ENCODE measurements at places on chromosomes 11 and 22.

DNA sequence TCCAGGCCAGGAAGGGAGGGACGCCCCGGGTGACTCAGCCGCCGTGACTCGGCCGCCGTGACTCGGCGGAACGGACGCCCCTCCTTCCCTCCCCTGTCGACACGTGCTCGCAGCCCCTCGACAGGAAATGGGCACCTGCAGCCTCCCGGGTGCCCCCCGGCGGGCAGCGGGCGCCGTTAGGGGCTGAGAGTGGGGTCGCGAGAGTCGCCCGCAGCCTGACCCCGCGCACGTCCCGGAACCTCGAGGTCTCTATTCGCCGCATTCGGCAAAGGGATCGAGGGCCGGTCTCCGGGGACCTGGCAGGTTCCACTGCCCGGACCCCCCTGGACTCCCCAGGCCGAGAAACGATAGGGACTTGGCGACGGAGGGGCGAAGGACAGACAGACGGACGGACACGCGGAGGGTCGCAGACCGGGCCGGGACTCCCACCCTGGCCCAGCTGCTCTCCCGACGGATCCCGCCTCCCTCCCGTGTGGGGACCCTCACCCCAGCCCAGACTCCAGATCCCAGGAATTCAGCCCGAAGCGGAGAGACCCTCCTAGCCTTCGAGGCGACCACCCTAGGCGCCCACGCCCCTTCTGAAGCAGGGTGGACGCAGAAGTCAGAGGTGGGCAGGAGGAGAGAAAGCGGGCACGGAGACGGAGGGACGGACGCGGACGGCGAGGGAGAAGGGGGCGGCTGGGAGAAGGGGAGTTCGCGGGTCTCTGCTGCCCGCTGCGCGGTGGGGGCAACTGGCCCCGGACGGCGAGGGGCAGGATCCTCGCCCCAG is 648 bp downstream of the FOSL1 start:
- DNase-seq = no peak

GRCh38 chr22:39655004-39655579 is 84.5 kb downstream of the CACNA1I start:
- DNase-seq = no peak

DNA sequence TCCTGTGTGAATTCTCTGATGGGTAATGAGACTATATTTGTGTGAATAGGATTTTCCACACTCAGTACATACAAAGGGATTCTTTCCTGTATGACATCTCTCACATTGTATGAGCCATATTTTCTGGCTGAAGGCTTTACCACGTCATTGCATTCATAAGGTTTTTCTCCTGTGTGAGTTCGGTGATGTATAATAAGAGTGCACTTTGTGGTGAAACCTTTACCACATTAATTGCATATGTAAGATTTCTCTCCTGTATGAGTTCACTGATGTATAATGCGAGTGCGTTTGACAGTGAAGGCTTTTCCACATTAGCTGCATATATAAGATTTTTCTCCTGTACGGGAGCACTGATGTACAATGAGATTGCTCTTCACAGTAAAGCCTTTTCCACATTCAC is 455.4 kb upstream of the CNTN5 start:
- DNase-seq = no peak

DNA sequence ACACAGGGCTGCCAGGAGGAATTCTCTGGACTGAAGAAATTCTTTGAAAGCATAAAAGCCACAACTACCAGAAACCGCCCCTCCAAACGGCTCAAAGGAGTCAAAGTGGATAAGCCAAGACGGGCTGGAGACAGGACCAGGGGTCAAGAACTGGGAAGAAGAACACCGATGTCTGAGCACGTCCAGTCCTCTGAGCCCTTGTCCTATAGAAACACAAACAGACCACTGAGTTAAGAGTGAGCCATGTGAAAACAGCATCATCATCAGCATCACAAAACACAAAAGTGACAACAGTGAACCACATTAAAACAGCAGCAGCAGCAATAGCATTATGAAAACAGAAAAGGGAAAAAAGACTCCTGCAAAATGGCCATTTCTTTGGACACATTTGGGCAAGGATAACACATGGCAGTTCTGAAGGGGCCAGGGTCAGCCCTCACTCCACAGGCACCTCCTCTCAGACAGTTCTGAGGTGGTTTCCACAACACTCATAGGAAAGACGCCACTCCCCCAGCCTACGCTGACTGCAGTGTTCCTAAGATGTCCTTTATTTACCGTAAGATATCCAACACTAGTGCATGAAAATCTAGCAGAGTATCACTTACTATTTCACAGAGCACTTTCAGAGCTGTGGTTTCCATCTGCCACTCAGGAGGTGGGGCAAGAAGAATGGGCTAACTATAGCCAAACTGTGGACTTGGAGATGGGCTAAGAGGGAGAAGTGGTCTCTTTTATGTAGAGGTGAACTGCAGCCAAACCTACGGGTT is 28.6 kb upstream of the YPEL1 start:
- no peak for DNase-seq

DNA sequence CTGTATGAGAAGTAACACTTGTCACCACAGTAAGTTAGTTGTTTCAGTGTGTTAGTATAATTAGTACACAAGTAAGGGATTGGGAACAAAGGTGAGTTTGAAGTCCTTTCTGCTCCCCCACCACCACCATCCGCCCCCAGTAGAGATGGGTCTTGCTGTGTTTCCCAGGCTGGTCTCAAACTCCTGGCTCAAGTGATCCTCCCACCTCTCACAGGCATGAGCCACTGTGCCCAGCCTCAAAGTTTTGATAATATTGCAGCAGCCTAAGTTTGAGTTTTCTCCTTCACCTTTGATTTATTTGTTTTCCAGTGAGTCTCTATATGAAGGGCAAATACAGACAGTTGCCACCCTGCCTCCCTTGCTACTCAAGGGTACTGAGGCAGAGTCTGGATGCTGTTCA is 23.7 kb upstream of the GRK2 start:
- DNase-seq = no peak

DNA sequence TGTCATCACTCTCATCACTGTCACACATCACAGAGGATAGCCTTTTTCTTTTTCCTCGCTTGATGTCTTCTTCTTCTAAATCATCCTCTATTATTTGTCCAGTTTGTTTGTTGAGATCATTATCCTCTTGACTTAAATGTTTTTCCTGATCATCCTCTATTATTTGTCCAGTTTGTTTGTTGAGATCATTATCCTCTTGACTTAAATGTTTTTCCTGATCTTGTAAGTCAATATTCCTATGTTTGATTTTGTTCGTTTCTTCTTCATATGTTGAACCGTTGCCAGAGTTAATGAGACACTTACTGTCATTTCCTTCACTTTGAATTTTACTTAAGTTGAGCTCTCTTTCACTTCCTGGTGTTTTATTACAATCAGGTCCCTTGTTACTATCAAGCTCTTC is 5.6 kb downstream of the CCDC82 start:
- DNase-seq = no peak

DNA sequence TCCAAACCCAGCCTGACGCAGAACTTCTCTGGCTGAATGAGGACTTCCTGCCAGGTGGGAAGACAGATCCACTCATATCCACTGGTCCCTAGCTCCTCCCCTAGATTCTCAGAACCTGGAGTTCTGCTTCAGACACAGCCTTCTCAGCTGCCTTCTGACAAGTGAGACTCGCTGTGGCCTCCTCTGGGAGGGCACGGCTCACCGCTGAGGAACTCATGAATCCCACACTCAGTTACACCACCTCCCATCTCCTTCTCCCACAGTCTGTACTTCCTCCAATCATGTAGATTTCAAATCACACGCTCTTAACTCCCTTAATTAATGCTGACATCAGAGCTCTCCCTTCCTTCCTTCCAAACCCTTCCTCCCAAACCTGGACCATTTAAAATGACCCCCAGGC is 86.4 kb upstream of the TMEM45B start:
- no peak for DNase-seq

DNA sequence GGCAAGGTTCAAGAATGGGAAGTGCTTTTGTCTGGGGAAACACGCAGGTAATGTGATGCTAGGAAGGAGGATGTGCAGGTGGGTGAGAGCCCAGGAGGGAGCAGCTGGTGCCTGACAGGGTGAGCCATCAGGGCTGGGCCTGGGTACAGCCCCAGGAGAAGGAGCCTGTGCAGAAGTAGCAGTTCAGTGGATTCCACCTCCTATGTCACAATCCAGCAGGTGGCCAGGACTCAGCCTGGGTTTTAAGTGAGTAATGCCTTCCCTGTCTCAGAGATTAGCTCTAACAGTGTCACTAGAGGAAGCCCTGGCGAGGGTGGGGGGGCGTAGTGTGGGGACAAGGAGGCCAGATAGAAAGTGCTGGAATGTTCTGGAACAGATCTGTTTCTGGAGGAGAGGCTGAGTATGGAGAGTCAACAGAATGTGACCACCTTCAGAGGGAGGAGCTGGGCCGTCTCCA is 8.1 kb downstream of the RIC8A start:
- DNase-seq = no peak

- DNase-seq = peak; percentile 71
Observed at GRCh38 chr11:40281052-40281580, 1178.3 kb downstream of the LRRC4C start.

DNA sequence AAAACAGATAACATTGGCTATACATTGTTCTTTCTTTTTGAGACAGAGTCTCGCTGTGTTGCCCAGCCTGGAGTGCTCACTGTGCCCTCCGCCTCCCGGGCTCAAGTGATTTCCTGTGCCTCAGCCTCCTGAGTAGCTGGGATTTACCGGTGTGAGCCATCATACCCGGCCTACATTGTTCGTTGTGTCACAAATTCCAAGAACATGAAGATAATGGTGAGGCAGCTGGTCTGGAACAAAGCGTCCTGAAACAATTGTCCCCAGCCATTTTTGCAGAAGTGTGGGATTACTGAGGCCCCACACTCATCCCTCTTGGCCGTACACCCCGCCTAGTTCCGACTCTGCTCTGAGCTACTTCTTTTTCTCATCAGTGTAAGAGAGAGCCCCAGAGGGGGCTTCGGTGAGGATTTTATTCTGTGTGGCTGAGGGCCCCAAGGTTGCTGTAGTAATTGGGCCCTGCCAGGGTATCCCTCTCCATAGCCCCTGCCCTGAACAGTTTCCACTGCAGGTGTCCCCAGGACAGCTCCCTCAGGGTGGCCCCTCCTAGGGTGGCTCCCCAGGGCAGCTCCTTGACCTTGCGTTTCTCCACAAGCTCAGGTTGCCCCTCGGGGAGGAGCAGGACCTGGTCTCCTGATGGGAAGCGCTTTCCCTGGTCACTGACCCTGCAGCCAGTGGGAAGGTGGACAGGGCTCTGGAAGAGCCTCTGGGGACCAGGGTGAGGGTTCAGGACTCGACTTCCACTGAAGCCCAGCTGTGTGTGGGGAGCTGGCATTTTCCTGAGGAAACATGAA is 13.1 kb upstream of the ARSA start:
- no peak for DNase-seq

DNA sequence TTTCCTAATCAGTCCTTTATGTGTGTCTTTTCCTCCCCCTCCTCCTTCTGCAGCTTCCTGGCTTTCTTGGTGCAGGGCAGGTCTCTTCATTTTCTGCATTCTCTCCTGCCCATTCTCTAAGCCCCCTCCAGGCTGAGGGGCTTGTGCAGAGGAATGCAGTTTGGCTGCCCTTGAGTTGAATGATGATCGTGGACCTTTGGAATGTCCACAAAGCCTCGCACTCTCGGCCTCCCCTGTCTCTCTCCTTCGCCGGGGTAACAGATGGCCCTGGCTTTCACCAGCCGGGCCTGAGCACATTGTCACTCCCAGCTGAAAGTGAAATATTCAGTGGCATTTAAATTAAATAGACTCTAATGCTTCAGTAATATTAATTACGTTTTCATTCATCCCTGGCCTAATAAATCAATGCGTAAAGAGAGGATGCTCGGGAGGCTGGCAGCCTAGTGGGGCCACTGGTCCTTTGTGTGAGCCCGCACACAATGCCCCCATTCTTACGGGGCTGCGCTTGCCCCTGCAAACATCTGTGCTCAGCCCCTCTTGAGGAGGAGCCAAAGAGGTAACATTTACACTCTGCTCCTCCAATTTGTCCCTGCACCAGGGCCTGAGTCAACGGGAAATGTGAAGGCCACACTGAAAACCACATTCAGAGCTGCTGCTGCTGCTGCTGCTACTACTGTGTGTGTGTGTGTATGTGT is 64.9 kb upstream of the PAX6 start:
- DNase-seq = no peak

GRCh38 chr11:134020598-134020997 is 48.3 kb upstream of the JAM3 start:
- no peak for DNase-seq

DNA sequence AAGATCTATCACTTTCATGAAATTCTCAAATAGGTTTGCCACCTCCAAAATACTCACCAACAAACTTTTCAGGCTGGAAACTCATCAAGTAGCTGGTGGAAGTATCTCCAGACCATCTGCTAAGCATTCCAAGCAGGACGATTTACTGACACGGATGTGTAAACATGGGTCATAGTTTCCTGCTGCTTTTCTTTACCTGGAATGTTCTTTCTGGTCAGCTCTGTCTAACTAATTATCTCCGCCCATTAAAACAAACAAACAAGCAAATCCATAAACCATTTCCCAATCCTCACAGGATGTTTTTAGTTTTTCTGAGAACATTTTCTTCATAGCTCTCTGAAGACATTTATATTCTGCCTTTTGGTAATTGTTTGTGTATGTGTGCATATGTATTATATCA is 397.0 kb downstream of the METTL15 start:
- no peak for DNase-seq

DNA sequence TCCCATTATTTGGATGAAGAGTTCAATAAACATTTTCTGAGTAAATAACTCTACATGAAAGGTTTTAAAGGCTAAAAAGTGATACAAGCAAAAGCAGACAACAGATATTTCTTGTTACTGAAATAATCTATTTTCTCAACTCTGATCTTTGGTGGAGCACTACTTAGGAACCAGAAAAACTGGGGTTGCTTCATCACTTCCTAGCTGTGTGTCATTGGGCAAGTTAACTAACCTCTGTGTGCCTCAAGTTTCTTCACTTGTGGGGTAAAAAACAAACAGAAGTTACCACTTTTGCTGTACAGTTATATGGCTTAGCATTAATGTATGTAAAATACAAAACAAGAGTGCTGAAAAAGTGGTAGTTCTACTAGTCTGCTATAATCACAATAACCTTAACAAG is 5.6 kb downstream of the MAPK1 start:
- no peak for DNase-seq

DNA sequence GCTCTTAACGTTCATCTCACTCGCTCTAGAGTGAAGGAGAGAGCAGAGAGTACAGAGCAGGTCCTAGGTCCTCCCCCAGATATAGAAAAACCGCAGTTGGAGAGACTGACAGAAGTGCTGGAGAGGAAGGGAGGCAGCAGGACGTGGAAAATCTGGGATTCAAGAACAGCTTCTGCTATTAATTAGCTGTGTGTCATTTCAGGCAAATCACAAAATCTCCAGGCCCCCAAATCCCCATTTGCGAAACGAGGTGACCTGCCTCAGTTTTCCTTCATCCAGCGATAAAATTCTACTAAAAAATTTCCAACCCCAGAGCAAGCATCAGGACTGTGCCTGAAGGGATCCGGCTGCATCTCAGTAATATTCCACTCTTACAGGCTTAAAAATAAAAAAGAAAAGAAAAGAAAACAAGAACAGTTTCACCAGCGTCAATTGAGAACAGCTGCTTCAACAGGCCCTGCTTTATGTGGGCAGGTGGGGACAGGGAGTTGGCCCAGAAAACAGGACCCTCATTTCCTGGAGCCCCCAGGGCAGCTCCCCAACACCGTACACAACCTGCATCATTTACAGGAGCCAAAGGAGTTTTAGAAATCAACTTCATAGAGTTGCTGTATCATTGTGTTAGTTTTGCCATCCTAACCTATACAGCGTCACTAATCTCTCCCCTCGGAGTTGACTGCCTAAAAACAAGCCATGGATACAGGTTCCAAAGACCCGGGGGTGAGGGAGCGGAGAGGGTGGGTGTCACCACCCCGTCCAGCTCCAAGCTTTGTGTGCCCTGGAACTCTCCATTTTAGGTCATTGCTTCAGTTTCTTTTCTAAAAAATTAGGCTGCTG is 2.3 kb upstream of the MALAT1 start:
- no peak for DNase-seq

- no peak for DNase-seq
Observed at GRCh38 chr22:36068776-36069344, 40.2 kb upstream of the RBFOX2 start.

Data from midbrain (tissue), 1 donor.